ENCODE measurements at places on chromosomes 6 and 20.

GRCh38 chr6:124066946-124067552 lies 263.4 kb downstream of the NKAIN2 start:
- DNase-seq, result no peak

GRCh38 chr6:4506223-4506622 lies 270.0 kb upstream of the CDYL start:
- no peak for DNase-seq

GRCh38 chr20:40807821-40808170 lies 118.8 kb upstream of the MAFB start:
- DNase-seq, result no peak

DNA sequence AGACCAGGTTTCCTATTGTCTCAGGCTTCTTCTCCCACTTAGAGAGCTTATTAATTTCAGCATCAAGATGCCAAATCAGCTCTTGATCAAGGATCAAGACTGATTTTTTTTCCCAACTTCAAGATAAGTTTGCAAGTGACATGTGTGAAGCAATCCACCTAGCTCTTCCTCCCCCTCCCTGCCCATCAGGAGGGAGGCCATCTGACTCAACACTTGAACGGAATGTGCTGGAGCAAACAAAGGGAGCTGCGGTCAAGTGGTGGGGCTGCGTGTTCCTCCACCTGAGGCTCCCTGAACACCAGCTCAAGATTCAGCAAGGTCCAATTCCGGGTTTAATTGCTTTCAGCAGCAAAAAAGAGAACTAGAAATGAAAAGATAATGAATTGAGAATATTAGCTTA lies 38.7 kb downstream of the TTI1 start:
- DNase-seq, result no peak

DNA sequence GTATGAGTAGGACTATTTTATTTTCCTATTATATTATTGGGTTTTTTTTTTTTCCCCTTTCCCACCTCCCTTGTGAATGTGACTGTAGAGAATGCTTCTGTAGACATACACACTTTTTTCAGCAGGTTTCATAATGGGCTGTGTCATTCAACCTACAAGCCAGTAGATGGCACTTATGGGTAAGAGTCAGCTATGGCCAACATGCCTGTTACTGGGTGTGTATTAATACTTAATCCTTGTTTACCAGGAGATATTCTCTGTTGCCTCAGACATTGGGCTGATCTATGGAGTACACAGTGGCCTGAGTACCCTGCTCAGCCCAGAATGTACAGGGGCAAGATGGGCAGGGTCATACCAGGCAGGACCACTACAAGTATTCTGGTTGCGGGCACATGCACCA lies 382.5 kb downstream of the EPHA7 start:
- no peak for DNase-seq

- no peak for DNase-seq
Measured at GRCh38 chr6:4224067-4224978, 88.9 kb upstream of the ECI2 start.

GRCh38 chr6:71333697-71334096 lies 45.1 kb downstream of the OGFRL1 start:
- DNase-seq, result no peak

DNA sequence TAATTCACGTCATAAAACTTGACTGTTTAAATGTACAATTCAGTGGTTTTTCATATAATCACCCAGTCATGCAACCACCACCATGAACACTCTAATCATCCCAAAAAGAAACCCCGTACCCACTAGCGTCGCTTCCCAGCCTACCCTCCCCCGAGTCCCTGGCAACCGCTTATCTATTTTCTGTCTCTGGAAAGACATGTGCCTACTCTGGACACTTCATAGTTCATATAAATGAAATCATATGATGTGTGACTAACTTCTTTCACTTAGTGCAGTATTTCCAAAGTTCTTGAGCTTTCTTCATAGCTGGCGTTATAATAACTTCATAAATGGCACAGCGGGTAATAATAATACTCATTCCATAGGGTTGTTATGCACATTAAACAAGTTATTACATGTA lies 215.2 kb downstream of the MYLK4 start:
- DNase-seq, result no peak

GRCh38 chr6:138275976-138276375 lies 57.7 kb upstream of the PBOV1 start:
- DNase-seq, result no peak

- DNase-seq, result no peak
Measured at GRCh38 chr6:1379788-1380147, 9.6 kb upstream of the FOXF2 start.

GRCh38 chr20:6034134-6034969 lies 19.5 kb downstream of the LRRN4 start:
- DNase-seq, result no peak

- DNase-seq, result no peak
Measured at GRCh38 chr6:136136274-136136673, 113.8 kb downstream of the MTFR2 start.

- no peak for DNase-seq
Measured at GRCh38 chr20:24672181-24672880, 202.9 kb downstream of the SYNDIG1 start.

- DNase-seq, result no peak
Measured at GRCh38 chr6:97668716-97669115, 385.7 kb upstream of the MMS22L start.

DNA sequence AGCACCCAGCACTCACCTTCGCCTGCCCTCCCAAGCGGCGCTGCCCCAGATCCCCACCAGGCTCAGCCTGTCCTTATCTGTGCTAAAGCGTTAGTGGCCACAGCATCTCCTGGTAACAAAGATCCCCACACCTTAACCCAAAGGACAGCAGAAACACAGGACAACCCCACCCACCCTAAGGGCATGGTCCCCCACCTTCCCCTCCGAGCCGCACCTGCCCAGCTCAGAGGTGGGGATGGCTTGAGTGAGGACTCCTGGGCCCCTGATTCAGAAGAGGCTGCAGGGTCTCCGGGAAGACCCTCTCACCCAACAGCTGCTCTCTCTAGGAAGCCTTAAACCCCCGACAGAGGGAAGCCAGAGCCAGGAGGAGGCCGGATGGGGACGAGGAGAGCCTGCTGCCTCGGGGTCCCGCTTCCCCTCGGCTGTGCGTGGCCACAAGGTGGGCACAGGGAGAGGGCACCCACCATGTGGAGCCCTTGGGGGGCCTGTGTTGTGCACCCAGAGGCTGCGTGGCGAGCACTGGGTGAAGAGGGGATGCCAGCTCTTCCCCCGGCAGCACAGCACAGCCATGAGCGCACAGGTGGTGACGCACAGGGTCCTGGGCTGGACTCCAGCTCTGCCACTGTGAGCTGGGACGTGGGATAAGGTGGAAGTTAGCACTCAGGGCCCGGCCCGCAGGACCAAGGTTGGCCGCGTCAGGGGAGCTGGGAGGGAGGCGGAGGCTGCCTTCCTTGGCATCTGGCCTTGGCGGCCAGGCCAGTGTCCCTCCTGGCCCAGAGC lies 31.9 kb upstream of the MRGBP start:
- no peak for DNase-seq

DNA sequence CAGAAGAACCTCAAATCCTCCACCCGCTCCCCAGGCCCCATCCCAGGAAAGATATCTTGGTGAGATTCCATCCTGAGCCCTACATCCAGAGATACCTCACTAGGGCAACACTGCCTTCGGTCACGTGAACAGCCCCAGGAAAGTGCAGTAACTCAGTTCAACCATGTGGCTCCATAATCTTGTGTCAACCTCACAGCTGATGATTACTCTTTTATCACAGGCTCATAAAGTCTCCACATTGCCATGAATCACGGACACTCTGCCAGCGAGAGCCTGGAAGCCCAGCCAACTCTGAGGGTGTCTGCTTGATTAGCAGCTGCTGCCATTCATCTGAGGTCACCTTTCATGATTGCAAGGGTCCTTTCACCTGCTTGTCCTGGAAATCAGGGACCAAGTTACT lies 175.8 kb upstream of the LRFN2 start:
- DNase-seq, result no peak

- no peak for DNase-seq
Measured at GRCh38 chr6:154134471-154135147, 95.6 kb downstream of the OPRM1 start.
